Activated T-helper 1 cell treated with Interleukin-2 at 50 U/mL for 16 hours (primary cell): ENCODE measurements at places on chromosomes 12 and 14.

GRCh38 chr14:100586403-100587085 lies 673 bp downstream of the BEGAIN start:
- no peak for DNase-seq

DNA sequence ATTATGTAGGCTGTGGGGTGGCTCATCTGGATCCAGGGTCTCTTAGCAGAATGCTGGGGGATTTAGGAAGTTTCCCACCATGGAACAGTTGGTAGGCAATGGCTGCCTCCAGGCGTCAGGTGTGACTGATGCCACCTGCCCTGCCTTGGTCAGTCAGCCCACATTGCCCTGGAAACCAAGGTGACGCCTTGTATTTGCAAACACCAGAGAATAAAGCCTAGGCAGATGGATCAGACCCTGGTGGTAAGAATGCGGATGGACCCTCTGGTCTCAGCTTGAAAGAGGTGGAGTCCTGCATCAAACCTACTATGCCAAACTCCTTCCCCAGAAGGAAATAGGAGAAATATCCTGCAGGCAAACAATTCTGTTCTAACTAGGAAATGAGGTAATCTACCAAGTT lies 38.2 kb downstream of the NCKAP5L start:
- DNase-seq = no peak

GRCh38 chr12:117109943-117110635 lies 10.9 kb upstream of the TESC start:
- no peak for DNase-seq

DNA sequence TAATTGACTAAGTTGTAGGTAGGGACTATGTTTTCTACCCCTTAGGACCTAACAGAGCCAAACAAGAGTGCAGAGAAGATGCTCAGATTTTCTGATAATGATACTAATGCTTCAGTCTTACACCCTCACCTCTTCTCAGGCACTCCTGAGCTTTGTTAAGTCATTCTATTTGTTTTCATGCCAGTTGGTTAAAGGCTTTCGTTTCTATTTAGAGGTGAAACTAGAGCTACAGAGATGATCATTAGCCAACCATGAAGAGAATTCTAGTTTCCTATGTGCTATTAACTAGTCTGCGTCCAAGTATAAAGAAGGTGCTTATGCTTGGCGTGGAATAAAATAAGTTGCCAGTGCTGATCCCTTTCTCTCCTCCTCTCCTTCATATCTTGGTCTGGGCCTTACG lies 34.6 kb upstream of the PYGL start:
- no peak for DNase-seq

GRCh38 chr12:22014041-22014782 lies 31.8 kb upstream of the CMAS start:
- DNase-seq = no peak

GRCh38 chr14:24818058-24818822 lies 184.2 kb upstream of the GZMB start:
- no peak for DNase-seq
